ENCODE measurements at places on chromosomes 1 and 21.

DNA sequence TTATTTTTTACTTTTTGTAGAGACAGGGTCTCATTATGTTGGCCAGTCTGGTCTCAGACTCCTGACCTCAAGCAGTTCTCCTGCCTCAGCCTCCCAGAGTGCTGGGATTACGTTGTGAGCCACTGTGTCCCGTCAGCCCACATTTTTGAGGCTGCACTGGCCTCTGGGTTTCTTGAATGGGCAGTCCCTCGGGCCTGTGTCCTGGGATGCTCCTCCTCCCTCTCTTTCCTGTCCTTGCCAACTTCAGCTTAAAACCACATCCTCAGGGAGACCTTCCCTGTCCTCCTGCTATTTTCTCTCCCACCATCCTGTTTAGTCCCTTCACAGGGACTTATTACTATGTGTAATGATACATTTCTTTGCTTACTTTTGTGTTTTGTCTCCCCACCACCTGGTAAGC, 31.4 kb upstream of the LYST start:
- DNase-seq = no peak

- DNase-seq = no peak
These were observed 1.9 kb downstream of the SLC6A9 start for GRCh38 chr1:44029260-44029910.

- DNase-seq = no peak
These were observed 956 bp downstream of the URB2 start for GRCh38 chr1:229627003-229627402.

DNA sequence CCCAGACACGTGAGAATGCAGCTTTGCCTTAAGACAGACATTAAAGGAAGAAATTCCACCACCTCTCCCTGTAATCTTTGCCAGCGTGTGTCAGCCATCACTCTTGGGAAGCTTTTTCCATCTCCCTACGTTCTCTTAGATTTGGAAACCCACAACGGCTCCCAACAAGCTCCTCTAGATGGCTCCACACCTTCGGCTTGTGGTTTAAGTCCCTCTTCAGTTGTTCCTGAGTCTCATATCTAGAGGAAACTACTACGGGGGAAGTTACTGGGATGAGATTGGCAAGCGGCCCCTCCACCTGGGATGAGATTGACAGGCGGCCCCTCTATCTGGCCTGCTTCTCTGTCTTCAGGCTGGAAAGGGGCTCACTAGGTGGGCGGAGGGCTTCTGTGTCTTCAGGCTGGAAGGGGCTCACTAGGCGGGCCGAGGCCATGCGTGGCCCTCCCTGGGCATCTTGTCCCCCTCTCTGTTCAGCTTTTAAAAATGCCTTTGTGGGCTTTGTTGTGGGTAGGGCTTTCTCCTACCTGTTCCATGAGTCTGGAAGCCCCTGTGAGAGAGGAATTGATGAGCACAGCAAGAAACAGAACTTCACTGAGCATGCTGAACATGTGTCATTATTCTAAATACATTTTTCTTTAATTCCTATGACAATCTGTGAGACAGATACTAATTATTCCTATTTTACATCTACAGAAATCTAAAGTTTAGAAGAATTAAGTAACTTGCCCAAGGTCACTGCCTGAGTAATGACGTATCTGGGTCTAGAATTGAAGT, 670.5 kb downstream of the KIF26B start:
- no peak for DNase-seq

GRCh38 chr1:227790034-227790400, 25.5 kb upstream of the PRSS38 start:
- no peak for DNase-seq

GRCh38 chr1:67250051-67250653, 57.5 kb upstream of the IL12RB2 start:
- no peak for DNase-seq

Data from 8988T (cell line).